ENCODE measurements at places on chromosomes 7 and 10.

GRCh38 chr7:2893411-2893861 is 49.3 kb upstream of the GNA12 start:
- no peak for DNase-seq

- DNase-seq = no peak
These were observed 87.3 kb downstream of the ADCY1 start for GRCh38 chr7:45661302-45661995.

GRCh38 chr7:77425101-77426051 is 9.2 kb upstream of the GSAP start:
- peak; percentile 74 for DNase-seq

DNA sequence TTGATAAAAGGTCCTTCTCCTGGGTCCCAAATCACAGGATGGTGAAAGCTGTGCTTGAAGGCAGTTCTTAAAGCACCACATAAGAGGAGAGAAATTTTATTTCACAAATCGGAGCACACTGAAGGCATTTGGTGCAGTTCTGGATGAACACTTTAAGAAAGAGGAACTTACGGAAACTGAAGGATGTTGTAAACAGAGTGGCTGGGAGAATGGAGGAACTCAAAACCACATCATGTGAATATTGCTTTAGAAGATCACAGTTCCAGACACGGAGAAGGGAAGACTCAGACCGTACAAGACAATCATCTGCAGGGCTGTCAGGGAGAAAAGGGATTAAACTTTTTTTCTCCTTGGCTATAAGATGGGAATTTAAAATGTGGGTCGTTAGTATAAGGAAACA is 9.0 kb upstream of the GPR141 start:
- DNase-seq = no peak

GRCh38 chr10:121732656-121733445 is 134.6 kb upstream of the FGFR2 start:
- no peak for DNase-seq

GRCh38 chr7:150406567-150407421 is 27.7 kb downstream of the ZNF775 start:
- peak; percentile 22 for DNase-seq

DNA sequence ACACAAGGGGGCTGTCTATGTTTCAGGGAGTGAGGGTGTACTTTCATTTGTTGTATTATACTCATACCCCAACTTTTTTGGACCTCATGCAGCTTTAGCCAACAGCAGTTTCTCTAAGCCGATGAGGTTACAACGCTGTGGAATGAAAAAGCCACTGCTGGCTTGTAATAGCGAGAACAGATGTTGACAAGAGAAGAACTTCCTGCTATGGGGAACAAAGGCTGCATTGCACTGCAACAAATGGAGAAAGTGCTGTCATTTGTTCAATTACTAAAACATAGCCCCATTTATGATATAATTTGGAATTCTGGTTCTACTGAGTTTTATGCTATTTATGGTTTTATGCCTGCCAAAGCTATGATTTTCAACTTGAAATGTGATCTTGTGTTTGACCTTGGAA is 104.2 kb upstream of the TMEM72 start:
- DNase-seq = no peak

DNA sequence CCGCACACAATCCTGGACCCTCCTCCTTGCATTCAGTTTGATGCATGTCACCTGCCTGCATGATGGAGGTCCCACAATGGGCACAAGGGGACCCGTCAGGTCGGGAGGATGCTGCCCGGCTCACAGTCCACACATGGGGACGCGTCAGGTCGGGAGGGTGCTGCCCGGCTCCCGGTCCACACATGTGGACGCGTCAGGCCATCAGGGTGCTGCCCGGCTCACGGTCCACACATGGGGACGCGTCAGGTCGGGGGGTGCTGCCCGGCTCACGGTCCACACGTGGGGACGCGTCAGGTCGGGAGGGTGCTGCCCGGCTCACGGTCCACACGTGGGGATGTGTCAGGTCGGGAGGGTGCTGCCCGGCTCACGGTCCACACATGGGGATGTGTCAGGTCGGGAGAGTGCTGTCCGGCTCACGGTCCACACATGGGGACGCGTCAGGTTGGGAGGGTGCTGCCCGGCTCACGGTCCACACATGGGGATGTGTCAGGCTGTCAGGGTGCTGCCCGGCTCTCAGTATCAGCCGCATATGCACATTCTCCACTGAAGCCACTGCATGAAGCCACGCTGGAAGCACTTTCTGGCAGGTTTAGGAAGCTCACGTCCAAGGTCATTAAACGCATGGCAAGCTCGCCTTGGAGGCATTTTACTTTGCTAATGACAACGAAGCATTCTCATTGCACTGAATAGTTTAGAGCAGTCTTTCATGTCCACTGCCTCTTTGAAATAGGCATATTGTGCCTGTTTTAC is 50.3 kb downstream of the DIP2C start:
- no peak for DNase-seq

DNA sequence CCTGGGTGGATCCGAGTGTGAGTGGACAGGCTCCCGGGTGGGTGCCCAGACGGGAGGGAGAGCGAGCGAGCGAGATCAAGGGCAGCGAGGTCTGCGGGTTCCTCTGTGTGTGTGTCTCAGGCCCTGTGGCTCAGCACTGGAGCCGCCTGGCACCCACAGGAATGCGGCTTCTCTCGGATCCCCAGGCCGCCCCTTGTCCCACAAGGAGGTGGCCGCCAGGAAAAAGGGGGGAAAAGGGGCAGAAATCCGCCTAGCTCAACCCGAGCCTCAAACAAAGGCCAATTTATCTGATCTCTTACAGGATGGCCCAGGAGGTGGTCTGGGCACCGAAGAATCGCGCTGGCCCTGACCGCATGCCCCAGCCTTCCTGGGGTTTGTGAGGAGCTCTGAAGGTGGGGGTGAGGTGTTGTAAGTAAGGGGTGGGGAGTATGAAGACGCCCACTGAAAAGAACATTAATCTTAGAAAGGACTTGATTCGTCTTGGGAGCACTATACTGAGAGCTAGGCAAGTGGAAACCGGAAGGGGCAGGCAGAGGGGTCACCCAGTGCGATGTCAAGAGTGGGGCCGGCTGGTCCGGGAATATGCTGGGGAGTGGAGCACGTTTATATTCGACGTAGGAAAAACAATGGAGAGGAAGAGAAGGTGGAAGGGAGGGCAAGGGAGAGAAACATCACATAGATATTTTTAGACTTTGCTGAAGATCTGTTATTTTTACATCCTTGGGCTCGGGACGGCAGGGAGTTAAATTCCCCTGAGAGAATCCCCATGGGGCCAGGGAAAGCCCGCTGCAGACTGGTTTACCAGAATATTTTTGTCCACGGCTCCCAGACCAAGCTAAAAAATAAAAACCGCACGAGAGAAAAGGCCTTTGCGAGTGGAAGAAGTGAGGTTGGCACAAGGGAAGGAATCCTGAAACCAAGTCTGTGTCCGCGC is 7.2 kb downstream of the DLX5 start:
- no peak for DNase-seq

DNA sequence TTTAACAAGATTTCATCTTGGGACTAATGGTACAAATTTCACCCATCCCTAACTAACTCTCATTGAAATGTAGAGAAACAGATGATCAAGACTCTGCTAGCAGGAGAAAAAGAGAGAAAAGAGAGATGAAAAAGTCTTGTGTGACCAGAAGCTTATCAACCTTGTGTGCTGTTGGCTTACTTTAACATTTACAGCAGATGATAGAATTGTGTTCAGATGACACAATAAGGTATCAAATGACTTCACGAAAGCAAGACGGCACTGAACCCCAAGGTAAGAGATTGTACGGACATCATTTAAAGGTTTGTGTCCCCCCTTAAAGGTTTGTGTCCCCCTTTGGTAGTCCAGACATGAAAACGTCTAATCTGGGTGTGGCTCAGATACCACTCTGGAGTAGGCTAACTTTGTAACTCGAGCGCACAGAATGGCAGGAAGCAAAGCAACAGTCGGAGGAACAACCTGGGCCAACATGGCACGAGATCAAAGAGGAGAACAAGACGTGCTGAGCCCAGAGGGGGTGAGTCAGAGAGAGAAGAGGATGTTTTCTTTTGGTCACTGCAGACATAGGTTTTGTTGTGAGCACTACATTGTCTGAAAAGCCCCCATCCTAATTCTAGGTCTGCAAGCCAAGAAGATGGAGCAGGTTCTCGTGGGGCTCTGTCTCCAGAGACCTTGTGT is 10.4 kb upstream of the LMBR1 start:
- no peak for DNase-seq

- peak; percentile 30 for DNase-seq
These were observed 240.6 kb downstream of the VTI1A start for GRCh38 chr10:112687647-112688046.

DNA sequence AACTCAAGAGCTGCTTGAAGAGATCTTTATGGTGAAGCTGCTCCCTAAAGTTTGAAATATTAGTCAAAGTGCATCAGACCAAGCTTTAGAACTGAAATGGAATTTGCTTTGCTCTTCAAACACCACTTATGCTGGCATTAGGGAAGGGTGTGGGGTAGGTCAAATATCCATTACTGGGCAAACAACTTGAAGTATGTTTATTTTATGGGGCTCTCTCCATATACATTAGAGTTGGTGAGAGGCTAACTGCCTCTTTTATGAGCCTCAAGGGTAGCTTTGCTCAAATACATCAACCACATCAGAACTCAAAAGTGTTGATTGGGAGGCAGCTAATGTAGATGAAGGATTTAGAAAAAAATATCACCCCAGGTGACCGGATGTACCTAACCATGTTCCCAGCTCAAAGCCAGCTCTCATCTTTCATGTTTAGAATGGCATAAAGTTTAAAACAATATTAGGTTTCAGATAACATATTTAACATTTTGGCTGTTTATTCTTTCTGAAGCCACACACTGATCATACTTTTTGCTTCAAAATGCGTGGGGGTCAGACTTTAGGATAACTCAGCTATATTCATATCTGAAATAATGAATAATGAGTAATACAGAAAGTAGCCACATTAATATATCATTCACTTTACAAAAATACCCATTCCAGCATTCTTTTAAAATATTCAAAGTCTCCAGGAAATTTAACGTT is 318.6 kb downstream of the PTEN start:
- DNase-seq = no peak

DNA sequence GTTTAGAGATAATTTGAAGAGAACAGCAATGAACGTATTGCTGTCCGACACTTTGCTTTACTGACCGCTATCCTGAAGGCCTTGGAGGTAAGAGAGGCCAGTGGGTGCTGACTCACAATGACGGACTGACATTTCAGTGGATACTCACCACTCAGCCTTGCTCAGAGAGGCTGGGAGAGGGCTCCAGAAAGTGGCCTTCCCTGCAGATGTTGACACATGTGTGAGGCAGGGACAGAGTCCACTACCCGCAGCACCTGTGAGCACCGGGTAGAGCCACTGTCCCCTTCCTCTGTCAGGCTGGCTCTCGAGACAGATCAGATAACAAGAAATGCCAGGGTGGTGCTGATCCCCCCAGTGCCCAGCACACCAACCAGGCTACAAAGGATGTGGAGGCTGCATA is 75.0 kb downstream of the GPR26 start:
- no peak for DNase-seq

GRCh38 chr7:18684916-18685315 is 189.4 kb downstream of the HDAC9 start:
- DNase-seq = peak; percentile 8

GRCh38 chr10:26439406-26440087 is 1.4 kb downstream of the APBB1IP start:
- DNase-seq = peak; percentile 59

DNA sequence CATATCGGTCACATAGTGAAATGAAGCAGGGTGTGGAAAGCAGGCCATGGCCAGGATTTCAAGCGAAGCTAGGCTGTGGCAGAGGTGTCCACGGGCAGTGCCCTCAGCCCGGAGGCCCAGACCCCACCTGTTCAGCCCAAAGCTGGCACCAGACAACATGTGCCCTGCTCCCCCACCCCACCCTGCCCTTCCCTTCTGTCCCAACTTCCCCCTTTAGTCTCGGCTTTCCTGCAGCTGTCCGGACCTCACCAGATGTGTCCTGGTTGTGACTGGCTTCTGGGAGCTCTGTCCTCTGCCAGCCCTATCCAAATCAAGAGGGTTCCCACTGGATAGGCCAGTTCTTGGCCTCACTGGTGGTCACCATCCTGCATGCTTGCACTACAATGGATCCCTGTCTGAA is 37.3 kb downstream of the ADAM12 start:
- no peak for DNase-seq

GRCh38 chr7:94274828-94275227 is 119.9 kb upstream of the COL1A2 start:
- DNase-seq = no peak

- DNase-seq = no peak
These were observed 179.4 kb downstream of the CPEB3 start for GRCh38 chr10:92111336-92111939.

DNA sequence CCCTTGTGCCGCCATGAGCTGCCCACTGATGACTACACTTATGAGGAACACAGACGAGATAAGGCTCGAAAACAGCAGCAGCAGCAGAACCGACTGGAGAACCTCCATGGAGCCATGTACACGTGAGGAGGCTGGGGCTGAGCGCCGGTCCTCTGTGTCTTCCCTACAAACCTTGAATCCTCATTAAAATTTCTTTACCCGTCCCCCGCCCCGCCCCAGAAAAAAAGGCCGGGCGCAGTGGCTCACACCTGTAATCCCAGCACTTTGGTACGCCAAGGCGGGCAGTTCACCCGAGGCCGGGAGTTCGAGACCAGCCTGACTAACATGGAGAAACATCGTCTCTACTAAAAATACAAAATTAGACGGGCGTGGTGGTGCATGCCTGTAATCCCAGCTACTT is 1.5 kb upstream of the RINT1 start:
- no peak for DNase-seq

DNA sequence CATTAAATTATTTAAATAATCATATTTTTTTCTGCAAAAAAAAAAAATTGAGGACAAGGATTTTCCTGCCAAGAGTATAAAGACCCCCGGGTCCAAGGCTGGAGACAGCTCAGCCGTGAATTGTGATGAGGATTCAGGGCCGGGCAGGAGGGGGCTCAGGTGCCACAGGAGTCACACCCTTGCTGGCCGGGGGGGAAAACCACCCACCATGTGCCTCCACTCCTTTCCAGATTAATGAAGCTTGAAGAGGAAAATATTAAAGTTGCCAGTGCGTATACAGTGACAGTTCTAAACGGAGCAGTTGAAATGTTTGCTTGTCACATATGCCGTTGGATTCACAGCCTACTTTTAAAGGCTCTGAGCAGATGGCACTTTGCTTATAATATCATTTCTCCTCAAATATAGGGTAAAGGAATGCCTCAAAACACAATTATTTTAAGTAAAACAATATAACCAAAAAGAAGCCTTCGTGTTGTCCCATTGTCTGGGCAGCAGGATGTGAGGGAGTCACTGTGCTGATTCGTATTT is 49.6 kb downstream of the ADARB2 start:
- no peak for DNase-seq

- DNase-seq = no peak
These were observed 124.9 kb upstream of the TCERG1L start for GRCh38 chr10:131436458-131436857.

DNA sequence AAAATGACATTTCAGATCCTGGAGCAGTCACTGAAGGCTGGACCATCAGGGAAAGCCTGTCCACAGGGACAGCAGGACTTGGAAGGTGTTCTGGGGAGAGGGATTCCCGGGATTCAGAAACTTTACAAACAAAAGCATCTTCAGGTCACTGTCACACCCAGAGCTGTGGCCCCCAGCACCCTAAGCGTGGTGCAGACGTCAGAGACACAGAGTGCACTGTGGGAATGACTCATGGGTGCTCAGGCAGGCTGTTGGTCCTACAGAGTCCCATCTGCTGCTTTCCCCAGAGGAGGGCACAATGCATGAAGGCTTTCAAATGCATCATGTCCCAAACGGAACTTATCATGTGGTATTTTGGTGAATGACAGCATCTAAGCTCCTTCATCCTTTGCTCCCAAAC is 13.1 kb upstream of the LRMDA start:
- DNase-seq = no peak

Data from EH (cell line).